SIG-M5 (cell line): ENCODE measurements at places on chromosomes 3 and 15.
A peak's percentile ranks its signal among the peaks of the same experiment; 100 is the strongest.

DNA sequence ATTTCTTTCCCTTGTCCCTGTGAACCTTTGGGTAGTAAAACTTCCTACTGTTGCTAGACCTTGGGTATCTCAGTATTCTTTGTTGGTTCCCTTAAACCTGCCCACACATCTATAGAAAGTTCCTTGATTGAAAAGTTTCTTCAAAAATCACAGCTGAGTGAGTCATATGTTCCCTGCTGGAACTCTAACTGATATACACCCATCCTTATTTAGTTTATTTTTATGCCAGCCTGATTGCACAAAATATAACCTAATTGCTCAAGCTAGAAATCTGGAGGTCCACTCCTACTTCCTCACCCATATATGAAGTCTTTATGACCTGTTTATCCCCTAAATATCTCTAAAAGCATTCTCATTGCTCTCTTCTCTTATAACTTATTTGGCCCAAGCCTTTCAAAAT is 13.7 kb upstream of the GJD2 start:
- DNase-seq = no peak

DNA sequence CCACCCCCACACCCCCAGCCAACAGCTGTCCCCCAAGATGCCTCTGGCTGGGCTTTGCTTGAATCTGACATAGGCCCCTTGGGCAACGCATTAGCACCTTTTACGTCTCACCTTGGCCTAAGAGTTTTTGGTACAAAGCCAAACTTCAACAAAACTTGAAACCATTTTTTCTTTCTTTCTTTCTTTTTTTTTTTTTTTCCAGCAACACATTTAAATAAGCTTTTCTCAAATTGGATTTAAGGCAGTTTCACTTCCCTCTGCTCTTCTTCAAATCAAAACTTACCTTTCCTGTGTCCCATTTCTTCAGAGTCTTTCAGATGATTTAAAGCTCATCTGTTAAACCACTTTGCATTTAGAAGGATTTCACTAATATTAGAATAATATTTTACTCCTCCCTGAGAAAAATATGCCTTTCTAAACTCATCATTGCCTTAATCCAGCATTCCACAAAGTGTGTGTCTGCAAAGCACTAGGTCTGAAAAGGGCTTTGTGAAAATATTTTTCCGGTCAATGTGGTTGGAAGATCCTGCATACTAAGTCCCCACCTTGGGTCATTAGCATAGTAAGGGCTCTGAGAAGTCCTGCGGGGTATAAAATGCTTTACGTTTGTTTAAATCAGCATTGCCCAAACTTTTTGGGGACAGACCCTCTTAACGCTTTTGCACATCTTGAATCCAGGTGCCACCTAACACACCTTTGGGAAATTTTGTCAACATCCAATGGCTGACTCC is 217.0 kb downstream of the TLE3 start:
- no peak for DNase-seq

DNA sequence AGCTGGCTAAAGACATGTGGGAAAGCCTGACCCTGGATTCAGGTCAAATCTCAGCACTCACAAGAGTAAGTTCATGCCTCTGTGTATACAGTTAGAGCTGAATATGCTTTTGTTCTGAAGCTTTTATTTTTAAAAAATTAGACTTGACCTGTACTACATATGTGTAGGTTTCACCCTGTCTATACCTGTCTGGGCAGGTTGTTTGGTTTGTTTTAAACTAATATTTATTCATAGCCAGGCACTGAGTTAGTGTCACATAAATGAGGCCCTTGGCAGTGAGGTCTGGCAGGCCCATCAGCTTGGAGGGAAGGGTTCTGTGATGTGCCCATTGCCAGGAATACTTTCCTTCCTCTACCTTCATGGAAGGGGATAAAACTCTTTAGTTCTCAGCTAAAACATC is 1.9 kb downstream of the DNAJA4 start:
- DNase-seq = no peak

- DNase-seq = no peak
Observed at GRCh38 chr3:128683957-128684356, 33.3 kb upstream of the RPN1 start.

- peak; percentile 24 for DNase-seq
Observed at GRCh38 chr3:50525987-50526386, 22.6 kb upstream of the CACNA2D2 start.

- peak; percentile 98 for DNase-seq
Observed at GRCh38 chr3:120596116-120596852, at the start of gene NDUFB4. NDUFB4 (plus strand) TSS chr3:120596336; CDS start chr3:120596360, 24 bp downstream.

DNA sequence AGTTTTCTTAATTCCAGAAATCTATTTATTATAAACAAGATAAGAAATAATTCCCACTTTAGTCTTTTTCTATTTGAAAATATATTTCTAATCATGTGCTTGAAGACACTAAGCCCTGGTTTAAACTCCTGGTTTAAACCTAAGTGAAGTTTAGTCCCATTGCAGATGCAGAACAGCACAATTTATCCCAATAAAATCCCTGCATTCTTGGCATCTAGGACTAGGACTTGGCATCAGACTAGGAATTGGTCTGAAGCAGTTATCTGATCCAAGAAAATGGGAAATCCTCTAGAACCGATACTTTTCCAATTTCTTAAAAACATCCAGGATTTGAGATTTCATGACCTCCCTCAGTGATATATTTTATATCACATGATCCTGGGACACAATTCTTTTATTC is 168.8 kb upstream of the VEPH1 start:
- no peak for DNase-seq

DNA sequence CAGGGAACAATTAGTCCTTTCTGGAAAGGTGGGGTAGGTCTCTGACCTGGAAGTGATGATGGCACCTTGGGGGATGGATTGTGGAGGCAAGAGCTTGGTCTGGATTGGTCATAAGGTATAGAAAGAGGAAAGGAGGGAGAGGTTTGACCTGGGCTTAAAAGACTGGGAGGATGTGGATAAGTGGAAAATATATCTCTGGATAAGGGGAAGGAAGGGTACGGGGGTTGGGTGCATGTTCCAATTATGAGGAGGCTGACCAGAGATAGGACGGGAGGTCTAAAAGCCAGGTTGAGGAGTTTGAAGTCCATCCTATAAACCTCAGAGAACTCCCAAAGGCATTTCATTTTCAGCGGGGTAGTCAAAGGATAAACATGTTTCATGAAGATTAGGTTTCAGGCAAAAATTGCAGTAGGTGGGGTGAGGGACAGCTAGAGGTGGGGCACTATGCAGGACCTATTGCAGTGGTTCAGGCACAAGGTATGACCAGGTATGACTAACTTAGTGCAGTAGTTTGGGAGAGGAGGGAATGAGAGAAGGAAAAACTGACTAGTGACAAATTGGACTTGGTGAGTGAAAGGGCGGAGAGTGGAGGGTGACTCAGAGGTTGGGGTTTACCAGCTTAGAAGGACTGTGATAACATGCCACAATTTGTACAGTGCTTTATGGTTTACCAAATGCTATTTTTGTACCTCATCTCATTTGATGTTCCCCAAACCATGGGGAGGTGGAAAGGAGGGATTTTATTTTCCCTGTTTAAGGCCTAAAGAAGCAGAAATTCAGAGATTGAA is 10.7 kb downstream of the PDE8A start:
- no peak for DNase-seq

DNA sequence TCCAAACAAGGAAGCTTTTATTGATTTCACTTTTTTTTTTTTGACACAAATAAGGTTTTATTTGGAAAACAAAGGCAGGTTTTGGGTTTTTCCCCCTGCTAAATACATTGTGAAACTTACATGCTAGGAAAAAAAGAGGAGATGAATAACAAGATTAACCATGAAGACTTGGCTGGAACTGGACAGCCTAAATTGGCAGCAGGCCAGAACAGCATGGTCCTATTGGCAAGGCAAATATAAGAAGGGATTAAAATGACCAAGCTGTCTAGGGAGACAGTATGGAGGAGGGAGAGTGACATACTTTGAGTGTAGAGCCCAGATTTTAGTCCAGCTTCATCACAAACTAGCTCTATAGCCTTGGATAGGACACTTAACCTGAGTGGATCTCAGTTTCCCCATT is 63.9 kb upstream of the BBX start:
- no peak for DNase-seq

- no peak for DNase-seq
Observed at GRCh38 chr15:48388910-48389309, 57.7 kb downstream of the DUT start.
